Right renal pelvis (tissue), 4 donors: ENCODE measurements at places on chromosomes 2 and 18.
A peak's percentile ranks its signal among the peaks of the same experiment; 100 is the strongest.

DNA sequence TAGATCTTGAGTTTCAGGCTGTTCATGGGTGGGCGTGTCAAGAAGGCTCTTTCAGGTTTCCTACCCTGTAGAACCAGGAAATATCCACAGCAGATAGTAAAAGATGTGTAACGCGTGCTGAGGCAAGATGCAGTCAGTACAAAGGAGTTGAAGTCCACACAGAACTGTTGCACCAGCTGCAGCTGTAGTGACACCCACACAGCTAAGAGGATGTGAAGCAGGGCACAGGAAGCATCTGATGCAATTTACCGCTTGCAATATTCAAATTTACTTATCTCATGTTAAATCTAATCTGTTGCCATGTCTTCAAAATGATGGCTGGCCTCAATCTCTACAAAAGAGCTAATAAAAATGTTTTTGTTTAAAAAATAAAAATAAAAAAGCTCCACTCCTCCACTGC is 132.8 kb downstream of the ARHGAP15 start:
- no peak for DNase-seq

- DNase-seq: no peak
These were observed 46.5 kb upstream of the ST3GAL5 start for GRCh38 chr2:85935170-85935745.

- DNase-seq: no peak
These were observed 17.5 kb downstream of the CYRIA start for GRCh38 chr2:16647992-16648617.

DNA sequence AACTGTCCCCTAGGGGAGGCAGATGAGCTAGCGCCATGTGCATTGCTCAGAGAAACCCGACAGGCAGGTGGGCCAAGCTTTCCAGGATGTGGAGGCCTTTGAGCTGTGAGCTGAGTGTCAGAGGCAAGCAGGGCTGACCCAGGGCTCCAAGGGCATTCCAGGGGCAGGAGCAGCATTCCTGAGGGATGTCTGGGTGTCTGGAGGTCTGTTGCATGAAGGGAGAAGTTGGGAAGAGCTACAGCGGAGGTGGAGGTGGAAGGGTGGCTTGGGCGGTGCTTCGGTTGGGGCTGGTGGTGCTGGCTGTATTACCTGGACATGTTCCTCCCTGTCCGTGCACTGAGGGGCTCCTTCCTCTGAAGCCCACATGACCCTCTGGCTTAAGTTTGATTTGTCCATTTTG is 102.8 kb downstream of the RNF144A start:
- no peak for DNase-seq

GRCh38 chr2:121697108-121697631 is 39.5 kb downstream of the NIFK start:
- no peak for DNase-seq

DNA sequence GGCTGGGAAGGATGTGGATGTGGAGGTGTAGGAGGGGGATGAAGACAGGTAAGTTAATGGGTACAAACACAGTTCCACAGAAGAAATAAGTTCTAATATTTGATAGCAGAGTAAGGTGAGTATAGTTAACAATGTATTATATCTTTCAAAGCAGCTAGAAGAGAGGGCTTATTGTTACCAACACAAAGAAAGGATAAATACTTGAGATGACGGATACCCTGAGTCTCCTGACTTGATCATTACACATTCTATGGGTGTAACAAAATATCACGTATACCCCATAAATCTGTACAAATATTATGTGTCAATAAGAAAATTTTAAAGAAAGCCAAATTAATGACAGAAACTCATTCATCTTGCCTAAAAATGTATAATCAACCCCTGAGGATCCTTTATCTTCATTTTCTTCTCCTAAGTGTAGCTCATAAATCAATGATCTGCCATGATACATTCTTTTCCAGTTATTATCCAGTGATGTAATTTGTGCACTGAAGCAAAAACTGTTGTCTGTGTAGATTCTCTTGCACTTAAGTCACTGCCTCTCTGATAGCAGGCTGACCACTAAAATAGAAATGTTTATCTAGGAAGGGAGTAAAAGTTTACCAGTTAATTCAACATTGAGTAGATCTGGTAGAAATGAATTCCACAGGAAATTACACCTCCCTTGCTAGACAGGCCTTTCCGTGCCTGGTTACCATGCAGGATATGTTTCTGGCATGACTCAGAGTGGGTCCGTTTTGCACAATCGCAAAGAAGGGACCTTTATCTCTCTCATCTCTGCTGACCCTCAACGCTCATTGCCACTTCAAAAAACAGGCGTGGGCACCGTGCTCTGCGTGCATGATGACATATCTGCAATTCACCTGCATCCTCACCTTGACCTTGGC is 249.7 kb upstream of the NCKAP5 start:
- DNase-seq: peak; percentile 28

DNA sequence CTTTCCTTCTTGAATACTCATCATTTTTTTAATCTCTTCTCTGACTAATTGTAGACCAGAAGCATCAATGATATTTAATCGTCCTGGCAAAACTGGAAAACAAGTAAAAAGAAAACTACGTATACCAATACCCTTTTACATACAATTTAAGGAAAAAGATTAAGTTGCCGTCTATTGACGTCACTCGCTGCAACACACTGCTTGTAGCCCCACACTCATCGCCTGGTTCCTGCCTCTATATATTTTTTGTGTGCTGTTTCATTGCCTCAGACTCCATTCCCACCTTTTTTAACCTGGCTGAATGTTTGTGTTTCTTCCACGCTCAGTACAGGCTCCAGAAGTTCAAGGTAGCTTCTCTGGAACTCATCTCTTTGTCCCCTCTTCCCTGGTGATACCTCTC is 536.2 kb downstream of the METTL4 start:
- DNase-seq: no peak

- no peak for DNase-seq
These were observed 211.5 kb downstream of the IKZF2 start for GRCh38 chr2:212939777-212940531.

GRCh38 chr18:76754351-76754750 is 68.0 kb upstream of the ZNF236 start:
- DNase-seq: no peak

- DNase-seq: no peak
These were observed 21.9 kb upstream of the EXOC6B start for GRCh38 chr2:72847534-72848315.

GRCh38 chr2:238159661-238160205 is 963 bp downstream of the ERFE start:
- DNase-seq: no peak

DNA sequence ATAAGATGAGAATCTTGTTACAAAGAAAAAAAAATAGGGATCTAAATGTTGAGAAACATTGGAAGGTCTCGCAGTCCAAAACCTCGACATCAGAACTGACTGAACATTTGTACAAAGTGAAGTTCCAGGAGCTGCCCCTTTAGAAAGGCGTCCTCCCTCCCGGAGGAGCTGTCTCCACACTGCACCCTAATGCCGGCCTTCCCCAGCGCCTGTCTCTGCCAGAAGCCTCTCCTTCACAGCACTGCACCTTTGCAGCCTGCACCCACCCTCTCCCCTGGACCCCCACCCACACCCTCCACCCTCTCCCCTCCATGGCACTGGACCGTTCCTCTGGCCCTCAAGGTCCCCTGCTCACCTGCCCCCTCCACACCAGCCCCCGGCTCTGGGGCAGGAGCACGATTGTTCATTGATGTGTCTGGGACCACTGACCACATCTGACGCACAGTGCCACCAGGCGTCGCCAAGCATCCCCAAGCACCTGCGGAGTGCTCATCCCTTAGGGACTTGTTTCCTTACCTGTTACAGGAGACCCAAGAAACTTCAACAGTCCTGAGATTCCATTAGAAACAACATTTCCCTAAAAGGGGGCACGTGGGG is 90.3 kb upstream of the SNTG2 start:
- DNase-seq: no peak

- DNase-seq: no peak
These were observed 73.5 kb downstream of the ALK start for GRCh38 chr2:29847886-29848285.

- no peak for DNase-seq
These were observed 86.8 kb downstream of the GULP1 start for GRCh38 chr2:188378371-188378950.

GRCh38 chr2:186496401-186496800 is 10.3 kb downstream of the ZC3H15 start:
- DNase-seq: no peak

GRCh38 chr2:217060951-217061547 is 201.2 kb upstream of the TNP1 start:
- DNase-seq: no peak

GRCh38 chr2:45283764-45284620 is 274.7 kb upstream of the SIX2 start:
- no peak for DNase-seq

GRCh38 chr18:66724664-66725356 is 120.9 kb upstream of the CDH19 start:
- DNase-seq: no peak

DNA sequence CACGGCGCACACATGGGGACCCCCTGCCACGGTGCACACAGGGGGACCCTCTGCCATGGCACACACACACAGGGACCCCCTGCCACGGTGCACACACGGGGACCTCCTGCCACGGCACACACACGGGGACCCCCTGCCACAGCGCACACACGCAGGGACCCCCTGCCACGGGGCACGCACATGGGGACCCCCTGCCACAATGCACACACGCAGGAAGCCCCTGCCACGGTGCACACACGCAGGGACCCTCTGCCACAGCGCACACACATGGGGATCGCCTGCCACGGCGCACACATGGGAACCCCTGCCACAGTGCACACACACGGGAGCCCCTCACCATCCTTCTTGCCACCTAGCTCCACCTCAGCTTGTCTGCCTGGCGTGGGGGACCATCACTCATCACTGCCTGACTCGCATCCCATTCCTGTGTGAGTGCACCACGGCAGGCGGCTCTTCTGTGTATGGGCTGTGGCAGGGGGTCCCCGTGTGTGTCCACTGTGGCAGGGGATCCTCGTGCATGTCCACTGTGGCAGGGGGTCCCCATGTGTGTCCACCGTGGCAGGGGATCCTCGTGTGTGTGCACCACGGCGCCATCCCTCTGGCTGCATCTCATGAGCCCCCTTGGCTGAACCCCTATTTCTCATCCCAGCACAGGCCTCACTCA is 206.7 kb downstream of the EIPR1 start:
- no peak for DNase-seq

DNA sequence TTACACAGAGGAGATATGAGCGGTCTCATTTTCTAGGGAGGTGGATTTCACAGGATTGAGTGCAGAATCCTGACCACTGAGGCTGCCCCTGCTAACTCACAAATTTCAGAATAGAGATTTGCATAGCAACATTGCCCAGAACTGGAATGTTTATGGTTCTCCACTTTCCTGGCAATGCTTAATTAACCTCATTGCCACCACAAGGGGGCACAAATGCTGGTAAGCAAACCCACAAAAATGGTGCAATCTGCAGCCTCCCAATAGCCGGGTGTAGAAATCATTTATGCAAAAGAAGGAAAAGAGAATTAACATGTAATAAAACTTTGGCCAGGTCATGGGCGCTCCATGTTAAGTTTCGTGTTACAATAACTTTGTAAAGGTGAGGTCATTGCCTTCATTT is 112.4 kb downstream of the CYRIA start:
- DNase-seq: no peak

DNA sequence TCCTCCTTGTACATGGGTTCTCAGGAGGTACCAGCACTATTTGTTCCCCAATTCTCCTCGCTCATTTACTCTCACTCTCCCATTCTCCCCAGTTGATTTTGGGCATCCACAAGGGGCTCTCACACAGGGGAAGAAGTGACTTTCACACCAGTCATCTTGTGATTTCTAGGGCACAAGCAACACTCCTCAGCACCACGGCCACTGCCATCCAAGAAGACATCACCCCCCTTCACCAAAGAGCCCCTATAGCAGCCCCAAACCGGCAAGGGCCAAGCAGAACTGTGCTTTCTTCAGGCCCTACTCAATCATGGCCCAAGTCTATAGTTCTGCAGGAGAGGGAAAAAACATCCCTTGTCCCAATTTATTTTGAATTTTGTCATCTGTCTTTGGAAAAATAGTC is 209.2 kb upstream of the ARL4C start:
- DNase-seq: no peak

DNA sequence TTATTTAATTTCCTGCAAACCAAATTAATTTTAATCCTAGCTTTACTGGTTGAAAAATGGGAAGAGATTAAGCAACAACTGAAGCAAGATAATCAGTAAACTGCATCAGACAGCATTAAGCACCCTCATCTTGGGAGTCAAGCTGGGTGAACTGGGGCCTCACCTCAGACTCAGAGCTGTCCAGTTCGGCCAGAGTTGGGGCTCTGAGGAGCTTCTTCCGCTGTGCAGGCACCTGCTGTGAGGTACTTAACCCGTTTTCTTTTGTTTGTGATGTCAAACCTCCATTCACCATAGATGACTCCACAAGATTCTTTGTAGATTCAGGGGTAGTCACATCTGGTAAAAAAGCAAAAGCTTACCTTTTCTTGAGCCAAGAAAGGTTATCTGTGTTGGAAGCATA is 71.8 kb downstream of the PRELID3A start:
- no peak for DNase-seq

- DNase-seq: no peak
These were observed 362.3 kb downstream of the FIGN start for GRCh38 chr2:163373496-163373895.

DNA sequence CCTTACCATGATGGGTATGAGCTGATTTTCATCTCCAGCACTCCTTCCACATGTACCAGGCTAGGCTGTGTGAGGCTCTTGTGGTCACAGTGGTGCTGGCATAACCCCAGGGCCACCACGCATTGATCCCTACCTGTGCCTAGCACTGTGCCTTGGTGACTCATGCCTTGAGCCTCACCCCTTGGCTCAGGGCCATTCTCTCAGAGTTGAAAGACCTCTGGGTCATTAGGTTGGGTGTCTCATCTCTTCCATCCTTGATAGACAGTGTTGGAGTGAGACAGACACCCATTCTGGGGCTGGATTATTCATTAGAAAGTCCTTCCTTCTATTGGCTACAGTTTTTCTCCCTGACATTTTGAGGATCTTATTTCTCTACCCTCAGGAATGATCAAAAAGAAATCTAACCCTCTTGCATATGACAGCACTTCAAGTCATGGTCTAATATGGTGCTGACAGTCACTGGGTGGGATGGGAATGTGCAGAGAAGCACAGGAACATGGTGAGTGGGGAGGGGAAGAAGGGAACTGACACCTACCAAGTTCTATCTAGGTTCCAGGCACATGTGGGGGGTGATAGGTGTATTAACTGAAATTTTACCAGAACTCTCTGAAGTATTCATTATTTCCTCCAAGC is 41.3 kb downstream of the DYSF start:
- DNase-seq: no peak

- DNase-seq: no peak
These were observed 118.8 kb downstream of the SETBP1 start for GRCh38 chr18:44799382-44799906.

DNA sequence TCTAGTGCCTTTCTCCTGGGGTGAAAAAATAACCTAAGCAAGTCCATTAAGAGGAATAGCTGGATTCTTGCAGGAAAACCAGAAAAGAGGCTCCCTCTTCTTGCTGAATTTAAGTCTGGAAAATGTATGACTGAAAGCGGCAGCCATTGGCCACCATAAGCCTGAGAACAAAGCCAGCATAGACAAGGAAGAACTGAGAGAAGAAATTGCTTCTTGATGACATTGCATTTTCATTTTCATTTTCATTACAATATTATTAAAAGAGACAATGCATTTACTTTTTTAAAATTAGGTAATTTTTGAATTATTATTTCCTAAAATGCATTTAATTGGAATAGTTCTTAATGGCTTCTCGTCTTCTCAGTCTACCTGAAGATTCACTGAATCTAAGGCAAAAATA is 1157.5 kb upstream of the ZEB2 start:
- DNase-seq: no peak

- no peak for DNase-seq
These were observed 87.7 kb downstream of the TMEM18 start for GRCh38 chr2:589281-590130.

GRCh38 chr2:184346338-184346862 is 251.9 kb upstream of the ZNF804A start:
- no peak for DNase-seq
